ENCODE measurements at places on chromosomes 1 and 21.

DNA sequence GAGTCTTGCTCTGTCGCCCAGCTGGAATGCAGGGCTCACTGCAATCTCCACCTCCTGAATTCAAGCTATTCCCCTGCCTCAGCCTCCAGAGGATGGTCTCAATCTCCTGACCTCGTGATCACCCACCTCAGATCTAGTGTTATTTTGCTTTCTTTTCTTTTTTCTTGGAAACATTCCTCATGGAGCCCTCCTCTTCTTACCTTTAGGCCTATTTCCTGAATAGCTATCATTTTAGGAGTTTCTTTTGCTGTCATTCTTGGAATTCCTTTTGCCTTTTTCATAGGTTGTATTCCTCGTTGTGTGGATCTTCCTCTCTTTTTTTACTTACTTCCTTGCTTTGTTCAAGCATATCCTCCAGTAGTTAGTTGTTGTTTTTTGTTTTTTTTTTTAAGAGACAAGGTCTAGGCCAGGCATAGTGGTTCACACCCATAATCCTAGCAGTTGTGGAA lies 173.8 kb downstream of the RASAL2 start:
- no peak for DNase-seq

GRCh38 chr1:177270863-177271262 lies 100.1 kb downstream of the BRINP2 start:
- DNase-seq: no peak

DNA sequence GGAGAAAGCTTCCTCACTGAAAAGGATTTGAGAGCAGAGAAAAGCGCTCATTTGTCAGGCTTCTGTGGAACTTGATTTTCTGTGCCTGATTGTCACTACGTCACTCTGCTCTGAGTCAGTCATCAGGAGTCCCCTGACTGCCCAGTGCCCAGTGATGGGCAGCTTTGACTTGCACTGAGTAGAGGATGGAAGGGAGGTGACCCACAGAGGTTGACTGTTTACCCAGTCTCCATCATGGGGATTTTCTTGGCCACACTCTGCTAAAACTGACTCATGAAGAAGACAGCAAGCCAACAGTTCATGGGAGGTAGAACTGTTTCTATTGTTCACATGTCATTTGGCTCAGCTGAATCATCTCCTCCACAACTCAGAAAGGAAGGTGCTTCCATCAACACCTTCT lies 82.1 kb upstream of the DUSP10 start:
- DNase-seq: no peak

DNA sequence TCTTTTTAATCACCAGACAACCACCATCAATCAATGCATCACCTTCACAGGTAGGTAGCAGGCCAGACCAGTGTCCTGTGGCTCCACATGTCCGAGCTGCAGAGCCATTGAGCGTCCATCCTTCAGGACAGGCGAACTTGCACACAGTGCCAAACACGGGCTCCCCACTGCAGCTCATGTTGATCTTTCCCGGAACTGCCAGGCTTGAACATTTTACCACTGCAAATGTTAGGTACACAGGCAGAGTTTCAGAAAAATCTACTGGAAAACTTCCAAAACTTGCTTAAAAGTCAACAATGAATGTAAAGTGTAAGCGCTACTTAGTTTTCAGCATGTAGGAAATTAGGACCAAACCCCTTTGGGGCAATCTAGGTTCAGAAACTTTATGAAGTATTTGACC lies 6.6 kb downstream of the SELE start:
- DNase-seq: no peak

- DNase-seq: no peak
Observed at GRCh38 chr1:119564548-119564947, 57.5 kb downstream of the HSD3B1 start.

DNA sequence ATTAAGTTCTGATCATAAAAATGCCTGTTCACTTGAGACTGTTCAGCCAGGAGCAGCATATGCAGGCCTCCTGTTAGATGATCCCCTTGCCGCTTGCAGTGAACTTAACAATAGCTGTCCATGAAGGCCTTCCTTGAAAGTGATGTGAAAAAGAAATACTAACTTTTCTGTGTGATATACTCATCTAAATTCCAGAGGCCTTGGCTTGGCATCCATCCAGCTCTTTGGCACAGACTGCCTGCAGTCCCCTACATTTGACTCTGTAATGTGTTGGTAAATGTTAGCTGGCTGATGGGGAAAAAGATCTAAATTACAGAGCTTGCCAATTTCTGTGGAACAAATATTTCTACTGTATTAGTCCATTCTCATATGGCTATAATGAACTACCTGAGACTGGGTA lies 73.7 kb downstream of the KCNK2 start:
- DNase-seq: no peak

DNA sequence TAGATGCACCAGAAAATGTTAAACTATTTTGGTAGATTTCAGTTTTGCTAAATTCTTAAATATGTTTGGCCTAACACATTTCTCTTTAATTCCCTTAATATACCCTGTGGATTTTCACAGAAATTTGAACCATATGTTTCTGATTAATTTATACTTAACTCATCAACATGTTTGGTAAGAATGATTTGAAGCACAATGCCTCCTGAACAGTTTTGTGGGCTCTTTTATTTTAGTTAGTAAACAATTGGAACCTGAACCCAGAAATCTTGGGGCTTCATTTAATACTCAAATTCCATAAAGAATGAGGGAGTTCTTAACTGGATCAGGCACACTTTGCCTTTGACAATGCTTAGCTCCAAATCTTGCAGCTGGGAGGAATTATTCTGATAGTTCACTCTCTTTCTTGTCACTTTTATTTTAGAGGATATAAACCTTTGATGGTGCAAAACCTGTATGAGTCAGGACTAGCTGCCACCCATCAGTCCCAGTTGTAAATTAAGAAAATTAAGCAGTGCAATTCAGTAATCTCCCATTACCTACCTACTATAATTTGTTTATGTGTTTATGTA lies 24.6 kb upstream of the LYPLAL1 start:
- DNase-seq: no peak

DNA sequence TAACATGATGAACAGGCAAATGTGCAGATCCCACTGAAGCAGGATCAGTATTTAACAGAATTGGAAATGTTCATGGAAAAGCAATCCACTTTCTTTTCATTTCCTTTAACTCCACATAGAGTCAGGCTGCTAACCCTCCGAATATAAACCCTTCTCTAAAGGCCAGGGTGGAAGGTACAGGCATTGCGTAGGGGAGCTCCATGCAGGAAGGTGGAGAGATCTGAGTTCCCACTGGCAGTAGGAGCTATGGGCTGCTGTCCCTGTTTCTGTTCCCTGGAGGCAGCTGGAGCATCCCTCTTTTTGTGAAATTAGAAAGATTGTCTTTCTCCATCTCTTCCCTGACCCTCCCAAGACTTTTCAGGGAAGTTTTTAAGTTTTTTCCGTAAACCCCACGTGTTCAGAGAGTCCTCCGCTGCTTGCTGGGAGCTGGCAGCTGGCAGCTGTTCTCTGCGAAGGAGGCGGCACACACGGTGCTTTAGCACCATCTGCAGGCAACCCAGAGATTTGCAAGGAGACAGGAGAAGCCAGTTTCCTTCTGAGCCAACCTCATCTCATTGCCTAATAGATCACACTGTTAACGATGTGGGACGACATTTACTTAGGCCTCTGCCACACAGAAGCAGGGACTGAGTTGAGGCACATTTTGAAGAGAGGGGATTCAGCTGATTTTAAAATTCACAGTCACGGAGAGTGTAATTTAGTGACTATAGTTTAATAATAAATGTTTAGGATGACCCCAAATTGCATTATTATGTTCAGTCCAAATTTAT lies 55.4 kb upstream of the HOOK1 start:
- DNase-seq: peak; percentile 69

GRCh38 chr1:91731815-91732214 lies 154.1 kb downstream of the TGFBR3 start:
- DNase-seq: no peak

DNA sequence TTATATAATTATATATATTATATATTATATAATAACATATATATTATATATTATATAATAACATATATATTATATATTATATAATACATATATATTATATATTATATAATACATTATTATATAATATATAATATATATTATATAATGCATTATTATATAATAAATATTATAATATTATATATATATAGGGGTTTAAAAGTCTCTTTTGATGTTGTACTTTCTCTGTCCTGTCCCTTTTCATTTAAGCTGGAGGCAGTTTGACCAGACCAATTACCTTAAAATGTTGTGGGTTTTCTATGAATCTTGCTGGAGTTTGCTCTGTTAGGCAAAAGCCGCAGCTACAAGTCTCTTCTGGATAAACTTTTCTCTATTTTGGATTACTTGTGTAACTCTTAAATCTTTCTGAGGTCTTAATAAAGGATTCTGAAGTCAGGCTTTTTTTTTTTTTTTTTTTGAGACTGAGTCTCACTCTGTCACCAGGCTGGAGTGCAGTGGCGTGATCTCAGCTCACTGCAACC lies 22.2 kb upstream of the KIF1B start:
- DNase-seq: no peak

- DNase-seq: no peak
Observed at GRCh38 chr1:4725416-4725815, 71.0 kb downstream of the AJAP1 start.

DNA sequence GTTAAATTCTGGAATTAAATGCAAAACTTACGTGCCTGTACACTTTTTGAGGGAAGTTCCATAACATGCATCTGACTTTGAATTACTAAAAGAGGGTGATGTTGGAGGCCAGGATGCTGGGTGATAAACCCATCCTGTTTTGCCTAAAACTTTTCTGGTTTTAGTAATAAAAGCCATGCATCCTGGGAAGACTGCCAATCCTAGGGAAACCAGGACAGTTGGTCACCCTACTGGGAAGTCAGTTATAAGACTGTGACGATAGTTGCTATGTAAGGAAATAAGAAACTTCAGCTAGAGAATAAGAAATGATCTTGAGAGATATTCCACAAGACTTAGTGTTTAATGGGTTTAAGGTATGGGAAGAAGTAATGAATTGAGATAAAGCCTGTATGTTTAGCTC lies 336.6 kb upstream of the LYPLAL1 start:
- no peak for DNase-seq

DNA sequence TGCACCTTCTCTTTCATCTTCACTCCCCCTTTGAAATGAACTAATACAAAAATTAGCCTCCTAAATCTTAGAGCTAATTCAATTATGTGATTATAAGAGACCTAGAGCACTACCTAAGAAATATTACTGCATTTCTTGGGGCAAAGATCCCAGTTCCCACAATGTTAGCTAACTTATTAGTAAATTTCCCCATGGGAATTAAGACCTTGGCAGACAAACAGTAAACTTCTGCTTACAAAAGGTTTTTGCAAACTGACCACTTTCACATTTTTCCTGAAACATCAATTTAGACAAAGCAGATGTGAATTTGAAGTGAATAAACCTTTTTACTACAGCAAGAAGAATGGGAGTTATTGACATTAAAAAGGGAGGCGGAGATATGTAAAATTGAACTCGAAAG lies 34.6 kb upstream of the LHX8 start:
- DNase-seq: no peak

GRCh38 chr1:48730164-48730910 lies 46.4 kb downstream of the BEND5 start:
- no peak for DNase-seq

- no peak for DNase-seq
Observed at GRCh38 chr1:210262167-210262896, 29.7 kb downstream of the SERTAD4 start.

- DNase-seq: no peak
Observed at GRCh38 chr21:32888971-32889370, 117.4 kb upstream of the PAXBP1 start.

DNA sequence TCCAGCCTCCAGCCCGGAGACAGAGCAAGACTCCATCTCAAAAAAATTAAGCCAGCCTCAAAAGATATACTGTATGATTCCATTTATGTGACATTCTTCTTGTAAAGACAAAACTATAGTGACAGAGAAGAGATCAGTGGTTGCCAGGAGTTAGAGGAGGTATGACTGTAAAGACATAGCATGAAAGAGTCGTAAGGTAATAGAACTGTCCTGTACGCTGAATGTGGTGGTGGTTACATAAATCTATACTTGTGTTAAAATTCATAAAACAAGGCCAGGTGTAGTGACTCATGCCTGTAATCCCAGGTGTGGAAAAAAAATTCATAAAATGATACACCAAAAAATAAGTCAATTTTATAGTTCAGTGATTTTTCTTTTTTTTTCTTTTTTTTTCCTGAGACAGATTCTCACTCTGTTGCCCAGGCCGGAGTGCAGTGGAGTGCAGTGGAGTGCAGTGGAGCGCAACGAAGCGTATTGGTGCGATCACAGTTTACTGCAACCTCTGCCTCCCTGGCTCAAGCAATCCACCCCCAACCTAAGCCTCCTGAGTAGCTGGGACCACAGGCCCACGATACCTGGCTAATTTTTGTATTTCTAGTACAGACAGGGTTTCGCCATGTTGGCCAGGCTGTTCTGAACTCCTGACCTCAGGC lies 84.9 kb upstream of the CXADR start:
- DNase-seq: no peak

DNA sequence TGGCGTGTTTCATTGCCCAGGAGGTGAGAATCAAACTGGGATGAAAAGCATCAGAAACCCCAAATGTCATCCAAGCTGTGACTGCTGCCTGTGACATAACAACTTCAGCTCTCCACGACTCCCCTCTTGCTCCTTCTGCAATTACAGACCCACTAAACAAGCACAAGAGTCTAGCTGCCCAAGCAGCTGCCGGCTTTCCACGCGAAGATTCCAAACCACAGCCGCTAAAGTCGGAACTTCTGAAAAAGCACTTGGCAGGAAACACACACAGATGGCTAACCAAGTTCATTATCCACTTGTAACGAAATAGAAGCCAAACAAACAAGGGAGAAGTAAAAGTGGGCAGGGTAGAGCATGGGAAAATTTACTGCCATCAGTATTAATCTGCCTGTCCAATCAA lies 198.1 kb downstream of the SLC35F3 start:
- no peak for DNase-seq

- no peak for DNase-seq
Observed at GRCh38 chr1:227541129-227541528, 22.2 kb upstream of the ZNF678 start.

DNA sequence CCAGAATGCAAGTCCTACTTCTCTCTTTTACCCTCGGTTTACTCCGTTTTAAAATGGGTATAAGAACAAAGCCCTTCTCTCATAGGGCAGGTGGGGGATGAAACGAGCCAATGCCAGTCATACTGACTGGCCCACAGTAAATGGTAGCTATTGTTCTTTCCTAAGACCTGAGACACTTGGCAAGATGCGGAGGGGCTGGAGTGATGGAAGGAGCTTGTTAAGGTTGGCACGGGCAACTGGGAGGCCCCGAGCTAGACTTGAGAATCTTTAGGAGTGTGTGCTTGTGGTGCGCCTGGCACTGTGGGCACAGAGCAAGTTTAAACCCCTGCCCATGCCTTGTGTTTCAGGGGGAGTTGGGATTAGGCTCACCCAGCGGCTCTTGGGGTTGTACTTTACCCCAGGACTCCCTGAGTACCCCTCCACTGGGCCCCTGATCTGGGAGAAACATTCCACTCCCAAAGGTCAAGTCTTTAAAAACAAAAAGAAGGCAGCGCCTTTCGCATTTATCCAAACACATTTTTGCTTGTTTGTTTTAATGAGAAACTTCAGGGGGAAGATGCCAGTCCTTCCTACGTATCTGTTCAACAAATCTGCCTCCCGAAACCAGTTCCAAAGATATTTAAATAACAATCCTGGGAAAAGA lies 240.6 kb upstream of the TMEM51 start:
- no peak for DNase-seq

All from KG1 (cell line).